ENCODE measurements at places on chromosomes 3 and 15.

- no peak for DNase-seq
Observed at GRCh38 chr3:107269136-107269535, 108.1 kb upstream of the CCDC54 start.

- DNase-seq, result no peak
Observed at GRCh38 chr3:193053046-193053435, 135.4 kb upstream of the MB21D2 start.

GRCh38 chr15:83289160-83289559 lies 4.7 kb upstream of the BNC1 start:
- DNase-seq, result no peak

DNA sequence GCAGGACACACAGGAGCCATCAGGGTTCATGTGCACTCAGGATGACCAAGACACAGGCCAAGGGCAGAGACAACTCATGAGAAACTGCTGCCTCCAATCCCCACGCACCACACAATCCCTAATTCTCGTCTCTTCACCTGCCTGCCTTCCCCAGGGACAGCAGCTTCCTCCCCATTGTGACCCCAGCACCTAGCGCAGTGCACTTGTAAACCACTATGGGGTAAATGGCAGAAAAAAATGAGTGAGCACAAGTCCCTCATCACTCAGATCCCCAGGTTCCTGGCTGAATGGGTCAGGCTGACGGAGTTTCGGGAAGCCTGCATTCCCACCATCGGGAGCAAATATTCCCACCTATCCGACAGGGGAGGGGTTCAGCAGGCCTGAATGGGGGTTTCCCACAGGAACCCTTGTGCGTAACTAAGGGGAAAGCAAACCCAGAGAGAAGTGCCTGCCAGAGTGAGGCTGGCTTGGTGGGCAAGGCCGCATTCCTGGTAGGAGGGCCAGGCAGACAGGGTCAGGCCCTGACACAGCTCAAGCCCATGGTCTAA lies 18.8 kb downstream of the PLXNB1 start:
- DNase-seq, result no peak

- peak; percentile 34 for DNase-seq
Observed at GRCh38 chr15:74723754-74724334, 1.5 kb downstream of the CYP1A1 start.

DNA sequence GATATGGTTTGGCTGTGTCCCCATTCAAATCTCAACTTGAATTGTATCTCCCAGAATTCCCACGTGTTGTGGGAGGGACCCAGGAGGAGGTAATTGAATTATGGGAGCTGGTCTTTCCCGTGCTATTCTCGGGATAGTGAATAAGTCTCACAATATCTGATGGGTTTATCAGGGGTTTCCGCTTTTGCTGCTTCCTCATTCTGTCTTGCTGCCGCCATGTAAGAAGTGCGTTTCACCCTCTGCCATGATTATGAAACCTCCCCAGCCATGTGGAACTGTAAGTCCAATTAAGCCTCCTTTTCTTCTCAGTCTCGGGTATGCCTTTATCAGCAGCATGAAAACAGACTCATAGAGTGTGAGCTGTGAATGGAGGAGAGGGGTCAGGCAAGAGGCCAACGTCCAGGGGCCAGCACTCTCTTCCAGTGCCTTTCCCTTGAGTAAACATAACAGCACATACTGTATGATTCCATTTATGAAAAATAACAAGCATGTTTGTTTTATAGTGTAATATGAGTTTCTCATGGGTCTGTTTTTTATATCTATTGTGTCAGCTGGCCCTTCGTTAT lies 16.3 kb upstream of the LCTL start:
- no peak for DNase-seq

DNA sequence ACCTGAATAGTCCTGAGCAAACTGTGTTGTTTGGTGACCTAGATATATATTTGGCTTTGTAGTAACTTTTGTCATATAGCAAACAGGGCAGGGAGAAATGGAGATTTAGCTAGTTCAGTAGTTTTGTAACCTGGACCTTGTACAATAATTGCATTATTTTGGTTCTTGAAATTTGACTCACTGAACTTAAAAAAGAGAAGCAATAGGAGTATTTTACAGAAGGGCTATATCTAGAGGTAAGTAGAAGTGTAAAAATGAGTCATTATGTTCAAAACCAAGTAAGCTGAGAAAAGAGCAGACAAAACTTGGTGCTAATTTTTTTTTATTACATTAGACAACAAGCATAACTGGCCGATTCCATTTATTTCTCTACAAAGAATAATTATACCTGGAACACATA lies 505.4 kb downstream of the ZIC1 start:
- DNase-seq, result no peak

DNA sequence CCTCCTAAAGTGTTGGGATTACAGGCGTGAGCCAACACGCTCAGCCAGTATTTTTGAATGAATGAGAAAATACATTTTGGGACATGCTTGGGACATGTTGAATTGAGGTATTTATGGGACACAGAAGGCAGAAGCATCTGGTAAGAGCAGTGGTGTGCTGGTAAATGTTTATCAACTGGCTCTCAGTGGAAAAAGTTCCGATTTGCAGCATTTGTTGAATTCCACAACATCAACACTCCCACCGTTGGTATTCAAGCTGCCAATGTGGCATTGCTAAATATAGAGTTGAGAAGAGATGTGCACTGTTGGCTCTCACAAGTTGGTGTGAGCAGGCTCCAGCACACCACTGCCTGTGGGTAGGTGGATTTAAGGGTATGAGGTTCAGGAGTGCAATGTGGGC lies 35.8 kb upstream of the LRRFIP2 start:
- DNase-seq, result no peak

DNA sequence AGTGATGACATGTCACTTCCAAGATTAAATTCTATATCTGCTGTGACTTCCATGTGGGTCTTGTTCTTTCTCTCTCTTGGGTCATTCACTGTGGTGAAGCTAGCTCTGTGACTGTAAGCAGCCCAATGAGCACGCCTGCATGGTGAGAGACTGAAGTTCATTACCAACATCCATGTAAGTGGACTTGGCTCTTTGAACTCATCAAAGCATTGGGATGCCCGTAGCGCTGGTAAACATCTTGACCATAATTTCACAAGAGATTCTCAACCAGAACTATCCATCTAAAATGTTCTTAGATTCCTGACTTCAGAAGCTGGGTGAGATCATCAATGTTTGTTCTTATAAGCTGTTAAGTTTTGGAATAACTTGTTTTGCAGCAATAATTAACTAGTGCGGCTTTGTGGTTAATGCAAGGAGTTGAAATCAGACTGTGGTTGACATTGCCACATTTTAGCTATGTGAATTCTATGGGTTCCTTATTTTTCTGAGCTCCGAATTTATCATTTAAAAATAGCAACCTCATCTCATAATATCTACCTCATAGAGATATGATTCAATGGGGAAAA lies 31.6 kb upstream of the LRRC3B start:
- no peak for DNase-seq

DNA sequence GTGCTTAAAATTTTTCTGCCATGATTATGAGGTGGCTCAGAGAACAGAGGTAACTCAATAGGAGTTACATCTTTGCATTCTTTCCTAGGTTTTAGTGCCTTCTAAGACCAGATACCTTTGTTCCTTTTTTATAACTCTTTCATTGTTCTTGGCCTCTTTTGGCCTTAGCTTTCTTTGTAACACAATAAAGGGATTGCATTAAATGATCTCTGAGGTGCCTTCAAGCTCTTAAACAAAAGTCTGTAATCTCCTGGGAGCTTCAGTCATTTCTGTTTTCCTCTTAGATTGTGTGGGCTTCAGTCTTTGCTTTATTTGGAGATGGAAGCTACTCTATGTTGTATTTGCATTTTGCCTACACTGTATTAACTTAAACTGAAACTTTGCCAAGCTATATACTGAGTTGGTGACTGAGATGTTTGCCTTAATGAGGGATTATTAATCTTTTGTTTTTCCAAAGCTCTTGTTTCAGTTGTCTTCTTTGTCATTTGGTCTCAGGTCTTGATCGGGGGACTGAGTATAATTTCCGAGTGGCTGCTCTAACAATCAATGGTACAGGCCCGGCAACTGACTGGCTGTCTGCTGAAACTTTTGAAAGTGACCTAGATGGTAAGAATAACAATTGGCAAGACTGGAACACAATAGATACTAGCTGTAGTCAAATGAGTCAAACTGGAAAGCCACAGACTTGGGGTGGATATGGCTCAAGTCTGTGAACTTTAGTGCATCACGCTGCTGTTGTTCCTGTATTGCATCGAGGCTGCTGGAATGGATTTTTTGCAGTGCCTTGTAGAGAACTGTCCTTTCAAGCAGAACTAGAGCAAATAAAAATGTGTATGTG lies 110.3 kb downstream of the HCN4 start:
- no peak for DNase-seq

GRCh38 chr3:46923559-46924350 lies 46.2 kb downstream of the PTH1R start:
- no peak for DNase-seq

DNA sequence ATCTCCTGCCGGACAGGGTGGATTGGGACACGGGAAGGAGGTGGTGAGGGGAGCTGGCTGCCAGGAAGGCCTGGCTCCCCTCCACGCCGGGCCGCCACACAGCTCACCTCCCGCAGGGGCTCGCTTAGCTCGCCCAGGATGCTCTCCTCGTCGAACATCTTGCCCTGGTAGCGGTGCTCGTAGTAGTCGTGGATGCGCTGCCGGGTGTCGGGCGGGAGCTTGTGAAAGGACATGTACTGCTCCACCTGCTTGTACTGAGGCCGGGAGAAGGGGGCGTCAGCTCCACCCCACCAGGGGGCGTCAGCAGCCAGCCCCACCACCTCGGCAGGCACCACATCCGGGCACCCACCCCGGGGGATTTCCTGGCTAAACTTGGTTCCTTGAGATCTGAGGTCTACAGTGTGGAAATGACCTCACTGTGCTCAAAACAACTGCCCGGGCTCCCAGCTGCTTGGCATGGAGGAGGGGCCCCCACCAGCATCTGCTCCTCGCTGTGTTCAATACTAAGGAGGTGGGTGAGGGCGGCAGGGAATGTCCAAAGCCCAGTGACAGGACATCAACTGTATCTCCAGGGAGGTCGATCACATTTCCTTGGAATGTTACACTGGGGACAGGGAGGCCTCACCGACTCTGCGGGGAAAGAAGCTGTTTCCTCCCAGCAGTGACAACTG lies 43.4 kb downstream of the HCN4 start:
- DNase-seq, result no peak

GRCh38 chr3:79385211-79385610 lies 382.6 kb downstream of the ROBO1 start:
- DNase-seq, result no peak

GRCh38 chr3:134039161-134039862 lies 9.6 kb upstream of the SLCO2A1 start:
- no peak for DNase-seq

- DNase-seq, result no peak
Observed at GRCh38 chr3:49119439-49119838, 1.2 kb downstream of the USP19 start.

- no peak for DNase-seq
Observed at GRCh38 chr3:178318340-178318739, 217.9 kb upstream of the KCNMB2 start.

GRCh38 chr3:120604784-120605183 lies 8.6 kb downstream of the NDUFB4 start:
- DNase-seq, result no peak

DNA sequence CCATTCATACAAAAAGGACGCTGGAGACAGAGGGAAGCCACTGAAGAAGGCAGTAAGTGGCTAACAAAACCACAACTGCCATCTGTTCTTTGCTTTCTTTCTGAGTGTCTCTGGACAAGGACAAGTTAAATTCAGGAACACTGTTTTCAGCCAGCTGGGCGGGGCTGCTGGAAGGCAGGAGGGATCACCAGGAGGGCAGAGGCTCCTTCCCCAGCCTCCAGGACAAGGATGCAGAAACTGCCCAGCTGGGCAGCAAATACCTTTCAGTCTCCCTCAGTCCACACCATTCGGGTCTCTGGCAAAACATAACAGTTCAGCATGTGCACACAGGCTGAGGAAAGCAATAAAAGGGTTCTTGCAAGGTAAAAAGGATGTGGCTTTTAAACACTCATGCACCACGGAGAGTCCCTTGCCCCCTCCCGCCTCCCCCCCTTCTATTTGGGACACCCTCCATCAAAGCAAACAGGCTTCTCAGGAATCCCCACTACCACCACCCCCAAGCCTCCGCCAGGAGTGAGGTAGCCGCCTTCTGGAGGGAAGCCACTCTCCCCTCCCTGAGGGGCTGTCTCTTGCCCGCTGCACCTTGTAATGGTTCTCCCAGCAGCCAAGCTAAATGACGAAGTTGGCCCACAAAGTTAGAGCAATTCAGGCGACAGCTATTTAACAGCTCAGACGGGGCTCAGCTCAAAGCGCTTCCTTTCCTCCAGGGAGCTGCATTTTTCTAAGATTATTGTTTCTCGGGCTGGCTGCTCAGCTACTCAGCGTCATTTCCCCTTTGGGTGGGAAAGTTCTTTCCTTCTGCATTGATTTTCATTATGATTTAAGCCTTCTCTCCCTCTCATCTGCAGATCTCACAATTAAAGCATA lies 3.8 kb downstream of the HEG1 start:
- DNase-seq, result no peak

GRCh38 chr15:101504373-101504772 lies 14.9 kb upstream of the PCSK6 start:
- DNase-seq, result no peak

GRCh38 chr15:91706322-91707032 lies 147.0 kb upstream of the SLCO3A1 start:
- peak; percentile 28 for DNase-seq

- no peak for DNase-seq
Observed at GRCh38 chr15:101494251-101494796, 4.8 kb upstream of the PCSK6 start.

DNA sequence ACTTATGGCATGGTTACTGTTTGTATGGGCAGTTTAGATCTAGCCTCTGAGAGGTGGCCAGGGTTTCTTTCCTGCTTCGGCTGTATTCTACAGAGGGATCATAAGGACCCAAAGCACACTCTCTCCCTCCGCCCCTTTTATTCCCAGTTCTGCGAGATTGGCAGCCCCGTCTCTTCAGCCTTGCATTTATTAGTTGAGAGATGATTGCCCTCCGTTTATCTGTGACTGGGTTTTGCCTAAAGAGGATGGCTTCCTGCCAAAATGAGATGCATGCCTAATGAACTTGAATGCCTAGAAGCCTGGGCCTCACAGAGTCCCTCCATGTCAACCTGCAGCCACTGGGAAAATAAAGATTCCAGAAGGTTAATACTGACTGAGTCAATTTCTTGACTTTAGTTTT lies 97.1 kb upstream of the CHL1 start:
- DNase-seq, result peak; percentile 15

GRCh38 chr3:177569875-177570657 lies 372.8 kb upstream of the TBL1XR1 start:
- peak; percentile 29 for DNase-seq

- DNase-seq, result no peak
Observed at GRCh38 chr3:146334151-146334550, 83.2 kb upstream of the PLSCR4 start.

All from NCI-H2081 treated with DMSO at 0.1 percent for 48 hours (cell line).